ENCODE measurements at places on chromosomes 12 and 14.

GRCh38 chr12:115882936-115883335 is 394.6 kb downstream of the MED13L start:
- DNase-seq, result no peak

- DNase-seq, result no peak
Observed at GRCh38 chr14:61315313-61315712, 6.1 kb upstream of the PRKCH start.

DNA sequence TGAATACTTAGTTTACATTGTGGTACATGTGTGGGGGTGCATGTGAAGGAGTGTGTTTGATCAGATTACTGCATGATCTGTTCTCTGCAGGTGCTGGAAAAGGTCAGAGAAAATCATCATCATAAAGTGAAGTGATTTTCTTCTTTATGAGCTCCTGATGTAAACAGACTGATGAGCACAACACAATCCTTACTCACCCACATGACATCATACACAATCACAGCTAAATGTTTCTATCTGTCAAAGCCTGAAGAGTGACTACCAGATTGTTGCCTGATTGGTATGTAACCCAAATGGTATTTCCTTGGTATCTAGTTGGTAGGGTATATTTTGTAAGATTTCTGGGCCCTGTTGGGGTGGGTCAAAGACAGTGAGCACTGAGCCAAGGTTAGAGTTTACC is 270.8 kb downstream of the FOXG1 start:
- DNase-seq, result no peak

- no peak for DNase-seq
Observed at GRCh38 chr14:42965512-42965911, 1358.8 kb downstream of the LRFN5 start.

GRCh38 chr12:29858270-29858786 is 74.6 kb upstream of the TMTC1 start:
- no peak for DNase-seq

DNA sequence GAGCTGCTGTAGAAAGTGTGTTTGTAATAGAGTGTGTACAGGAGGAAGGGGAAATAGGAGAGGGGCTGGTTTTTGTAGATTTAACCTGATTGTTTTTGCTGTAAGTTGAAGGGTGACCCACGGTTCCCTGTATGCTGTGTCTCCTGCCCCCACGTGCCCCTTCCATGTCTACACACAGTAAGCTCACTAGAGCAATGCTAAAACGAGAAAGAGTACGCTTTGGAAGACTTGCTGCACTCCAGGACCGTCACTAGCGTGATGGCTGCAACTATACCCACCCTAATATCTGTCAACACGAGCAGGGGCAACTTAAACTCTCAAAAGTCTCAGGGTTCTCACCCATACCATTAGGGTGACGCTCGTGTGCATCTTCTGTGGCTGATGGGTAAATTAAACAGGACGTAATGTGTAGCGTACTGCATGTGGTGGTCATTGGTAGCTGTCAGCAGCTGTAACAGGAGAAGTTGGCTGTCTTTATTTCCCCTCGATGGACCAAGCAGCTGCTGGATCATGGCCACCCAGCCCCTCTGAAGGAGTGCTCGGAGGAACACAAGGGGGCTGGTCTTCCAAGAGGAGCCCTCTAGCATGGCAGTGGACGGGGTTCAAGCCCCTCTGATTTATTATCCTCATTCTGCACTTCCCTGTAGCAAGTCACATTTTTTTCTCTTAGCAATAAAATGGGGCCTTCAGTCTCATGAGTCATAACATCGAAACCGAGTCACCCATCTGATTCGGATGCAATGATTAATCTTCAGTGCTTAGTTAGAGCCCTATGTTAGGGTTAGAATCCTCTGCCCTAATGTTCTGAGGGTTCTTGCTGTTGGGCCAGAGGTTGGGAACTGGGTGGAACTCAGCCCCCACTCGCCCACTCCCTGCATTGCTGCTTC is 14.0 kb downstream of the CCND2 start:
- no peak for DNase-seq

GRCh38 chr12:130933269-130933995 is 20.3 kb upstream of the ADGRD1 start:
- peak; percentile 91 for DNase-seq

- DNase-seq, result no peak
Observed at GRCh38 chr12:87039536-87039935, 783.3 kb upstream of the MGAT4C start.

- no peak for DNase-seq
Observed at GRCh38 chr14:79370969-79371368, 840.3 kb downstream of the DIO2 start.

DNA sequence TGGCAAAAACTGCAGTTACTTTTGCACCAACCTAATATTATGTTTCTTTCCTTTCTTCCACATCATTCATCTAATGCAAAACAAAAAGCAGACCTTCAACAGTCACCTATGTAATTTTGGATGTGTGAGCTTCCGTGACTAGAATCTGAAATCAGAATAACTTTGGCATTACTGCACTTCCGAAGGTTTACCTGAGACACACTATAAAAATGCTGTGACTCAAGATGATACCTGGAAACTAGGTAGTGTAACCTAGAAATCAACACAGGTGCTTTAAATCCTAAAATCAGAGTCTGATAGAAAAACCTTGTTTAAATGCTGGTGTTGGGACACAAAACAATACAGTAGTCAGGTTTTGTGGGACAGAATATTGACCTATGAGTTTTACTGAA is 2.2 kb downstream of the BTBD7 start:
- DNase-seq, result no peak

DNA sequence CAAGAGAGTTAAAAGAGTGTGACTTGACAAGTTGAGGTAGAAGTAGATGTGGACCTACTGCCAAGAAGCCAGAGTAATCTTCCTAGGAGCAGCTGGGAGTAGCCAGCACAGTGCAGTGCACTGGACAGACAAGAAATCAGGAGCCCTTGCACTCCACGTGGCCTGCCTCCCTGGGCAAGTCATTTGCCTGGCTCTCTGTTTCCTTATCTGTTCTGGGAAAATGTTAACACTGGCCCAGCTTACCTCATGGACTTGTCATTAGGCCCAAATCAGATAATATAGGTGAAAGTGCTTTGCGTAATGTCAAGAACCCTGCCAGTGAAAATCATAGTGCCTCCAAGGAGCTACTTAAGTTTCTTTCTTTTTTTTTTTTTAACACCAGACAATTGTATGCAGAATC is 19.2 kb downstream of the SLC7A8 start:
- no peak for DNase-seq

DNA sequence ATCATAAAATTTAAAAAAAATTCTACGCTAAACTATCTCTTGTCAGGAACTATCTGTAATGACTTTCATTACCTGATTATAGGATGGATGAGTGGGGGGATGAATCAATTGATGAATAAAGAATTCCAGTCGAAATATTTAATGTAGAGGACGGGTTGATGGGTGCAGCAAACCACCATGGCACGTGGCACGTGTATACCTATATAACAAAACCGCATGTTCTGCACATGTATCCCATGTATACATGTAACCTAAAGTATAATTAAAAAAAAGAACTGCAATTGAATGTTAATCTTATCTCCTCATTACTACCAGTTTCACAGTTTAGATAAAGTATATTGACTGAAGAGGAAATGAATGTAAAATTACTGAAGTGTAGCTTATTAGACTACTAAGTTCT is 23.4 kb downstream of the LRRIQ1 start:
- DNase-seq, result no peak

DNA sequence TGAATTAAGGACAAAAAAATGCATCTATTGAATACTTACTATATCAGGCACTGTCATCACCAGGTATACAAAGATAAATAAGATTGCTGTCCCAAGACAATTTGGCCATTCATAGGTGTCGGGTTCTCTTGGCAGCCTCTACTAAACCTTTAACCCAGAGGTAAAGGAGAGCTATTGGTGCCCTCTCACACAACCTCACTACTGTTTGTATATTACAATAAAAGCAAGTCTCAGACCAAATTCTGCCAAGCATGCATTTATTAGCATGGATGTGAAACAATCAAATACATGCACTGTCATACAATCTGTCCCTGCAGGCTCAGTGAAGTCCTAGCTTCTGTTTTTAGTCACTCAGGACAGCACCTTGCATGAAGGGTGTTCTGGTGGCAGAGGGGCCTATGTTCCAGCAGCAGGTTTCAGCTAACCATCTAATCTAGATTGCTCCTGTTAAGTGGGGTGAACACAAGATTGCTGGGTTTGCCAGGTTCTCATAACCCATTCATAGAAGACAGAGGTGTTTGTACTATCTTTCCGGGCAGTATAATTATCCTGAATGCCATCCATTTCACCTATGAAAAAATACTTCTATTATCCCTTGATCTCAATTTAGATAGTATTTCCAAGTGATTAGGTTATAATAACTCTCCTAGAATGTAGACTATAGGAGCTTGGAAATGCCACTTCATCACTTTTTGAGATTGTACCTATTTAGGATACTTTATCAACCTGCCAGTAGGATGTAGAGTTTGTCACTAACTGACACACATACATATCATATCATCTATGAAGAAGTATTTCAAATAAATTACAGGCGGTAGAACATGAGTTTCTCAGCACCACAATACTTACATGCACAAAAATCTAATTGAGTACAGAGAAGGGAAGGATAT is 254.0 kb upstream of the KRR1 start:
- DNase-seq, result no peak

GRCh38 chr14:87615822-87616679 is 376.9 kb downstream of the GALC start:
- DNase-seq, result peak; percentile 20

GRCh38 chr14:97273540-97273939 is 476.4 kb downstream of the VRK1 start:
- no peak for DNase-seq

GRCh38 chr14:36915081-36915480 is 253.4 kb downstream of the PAX9 start:
- DNase-seq, result no peak

GRCh38 chr14:57748279-57748678 is 117.6 kb downstream of the SLC35F4 start:
- no peak for DNase-seq

DNA sequence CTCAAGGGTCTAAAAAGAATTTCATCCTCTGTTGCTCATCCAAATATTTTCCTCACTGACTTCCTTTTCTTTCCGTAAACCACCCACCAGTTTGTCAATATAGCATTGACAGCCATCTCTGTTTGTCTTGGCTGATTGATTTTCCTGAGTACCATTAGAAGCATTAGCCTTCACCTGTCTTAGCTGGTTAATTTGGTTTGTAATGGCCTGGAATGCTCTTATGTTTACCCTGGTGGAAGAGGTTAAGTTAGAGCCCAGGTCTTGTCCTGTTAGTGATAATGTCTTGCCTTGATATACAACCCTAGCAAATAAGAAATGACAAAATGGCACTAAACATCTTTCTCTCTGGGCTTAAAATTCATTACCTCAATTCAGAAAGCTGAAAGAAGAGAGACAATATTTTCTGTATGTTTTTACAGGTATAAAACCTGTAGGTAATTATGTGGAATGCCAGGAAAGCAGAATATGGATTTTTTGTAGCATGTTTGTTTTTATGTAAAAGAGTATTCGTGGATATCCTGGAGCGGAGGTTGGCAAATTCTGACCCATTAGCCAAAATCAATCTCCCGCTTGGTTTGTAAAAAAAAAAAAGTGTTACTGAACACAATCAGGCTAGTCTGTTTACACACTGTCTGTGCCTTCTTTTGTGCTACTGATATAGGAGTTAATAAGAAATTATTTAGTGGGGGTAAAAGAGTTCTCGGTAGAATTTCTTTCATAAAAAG is 224.4 kb upstream of the DAAM1 start:
- DNase-seq, result no peak

- DNase-seq, result no peak
Observed at GRCh38 chr12:89770391-89770790, 61.8 kb upstream of the ATP2B1 start.

GRCh38 chr12:41604830-41605229 is 416.7 kb downstream of the PDZRN4 start:
- no peak for DNase-seq

GRCh38 chr12:95463050-95463449 is 10.9 kb upstream of the METAP2 start:
- no peak for DNase-seq

- no peak for DNase-seq
Observed at GRCh38 chr12:48782457-48783395, 6.2 kb downstream of the ADCY6 start.

GRCh38 chr12:59186451-59186850 is 266.1 kb upstream of the LRIG3 start:
- DNase-seq, result no peak

DNA sequence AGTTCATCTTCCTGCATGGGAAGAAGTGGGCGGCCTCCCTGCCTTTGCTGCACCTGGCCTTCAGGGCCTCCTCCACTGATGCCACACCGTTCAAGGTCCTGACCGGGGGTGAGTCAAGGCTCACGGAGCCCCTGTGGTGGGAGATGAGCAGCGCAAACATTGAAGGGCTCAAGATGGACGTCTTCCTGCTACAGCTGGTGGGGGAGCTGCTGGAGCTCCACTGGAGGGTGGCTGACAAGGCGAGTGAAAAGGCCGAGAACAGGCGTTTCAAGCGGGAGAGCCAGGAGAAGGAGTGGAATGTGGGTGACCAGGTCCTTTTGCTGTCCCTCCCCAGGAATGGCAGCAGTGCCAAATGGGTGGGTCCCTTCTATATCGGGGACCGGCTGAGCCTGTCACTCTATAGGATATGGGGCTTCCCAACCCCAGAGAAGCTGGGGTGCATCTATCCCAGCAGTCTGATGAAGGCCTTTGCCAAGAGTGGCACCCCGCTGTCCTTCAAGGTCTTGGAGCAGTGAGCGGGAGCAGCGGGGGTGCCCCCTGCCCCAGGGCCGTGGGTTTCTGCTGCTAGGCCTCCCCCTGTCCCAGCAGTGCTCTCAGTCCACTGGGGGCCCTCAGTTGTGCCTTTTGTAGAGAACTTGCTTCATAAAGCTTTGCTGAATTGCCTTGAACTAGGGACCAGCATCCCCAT is 12.4 kb downstream of the CBLN3 start:
- DNase-seq, result no peak

DNA sequence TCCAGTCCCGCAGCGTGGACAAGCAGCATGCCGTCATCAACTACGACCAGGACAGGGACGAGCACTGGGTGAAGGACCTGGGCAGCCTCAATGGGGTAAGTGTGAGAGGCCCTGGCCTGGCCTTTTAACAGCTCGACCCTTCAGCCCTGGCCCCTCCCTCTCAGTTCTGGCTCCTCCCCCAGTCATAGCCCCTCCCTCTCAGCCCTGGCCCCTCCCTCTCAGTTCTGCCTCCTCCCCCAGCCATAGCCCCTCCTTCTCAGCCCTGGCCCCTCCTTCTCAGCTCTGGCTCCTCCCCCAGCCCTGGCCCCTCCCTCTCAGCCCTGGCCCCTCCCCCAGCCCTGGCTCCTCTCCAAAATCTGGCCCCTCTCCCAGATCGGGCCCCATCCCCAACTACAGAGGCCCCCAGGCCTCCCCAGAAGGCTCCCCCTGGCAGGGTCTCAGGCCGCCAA is 11.2 kb downstream of the CEP170B start:
- peak; percentile 39 for DNase-seq

DNA sequence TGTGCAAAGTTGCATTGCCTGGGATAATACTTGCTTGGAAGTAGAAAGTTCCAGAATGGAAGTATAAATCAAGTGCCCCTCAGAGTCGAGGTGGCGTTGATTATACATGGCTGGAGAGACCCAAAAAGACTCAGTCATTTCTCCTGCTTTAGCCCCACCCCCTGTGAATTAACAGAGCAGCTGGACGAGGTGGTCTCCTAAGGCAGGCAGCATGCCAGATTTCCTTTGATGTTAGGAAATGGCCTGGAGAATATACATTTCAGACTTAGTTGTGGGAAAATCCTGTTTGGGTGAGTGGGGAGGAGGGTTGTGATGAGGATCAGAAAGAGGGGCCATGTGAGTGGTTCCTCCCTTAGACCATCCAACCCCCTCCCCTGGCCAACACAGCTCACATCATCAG is 406.1 kb upstream of the TMPO start:
- DNase-seq, result no peak
